ENCODE measurements at places on chromosomes 7 and 10. TPM values are rescaled to one million over a fixed set of nuclear protein-coding genes. Genes with fewer than 3 reads are reported as not detected.

DNA sequence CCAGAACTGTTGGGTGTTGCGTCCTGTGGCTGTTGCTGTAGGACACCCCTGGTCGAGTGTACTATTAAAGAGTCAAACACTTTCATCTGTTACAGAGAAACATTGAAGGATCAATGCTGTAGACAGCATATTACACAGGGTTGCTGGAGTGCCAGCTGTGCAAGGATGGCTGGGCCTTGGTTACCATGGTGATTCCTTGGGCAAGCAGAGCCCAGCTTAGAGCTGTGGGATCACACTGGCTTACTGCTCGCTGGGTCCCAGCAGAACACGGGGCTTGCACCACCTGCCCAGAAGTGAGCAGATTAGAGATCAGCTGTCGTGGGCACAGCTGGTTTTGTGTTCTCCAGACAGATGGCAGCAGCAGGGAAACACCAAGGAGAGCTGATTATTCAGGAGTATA is 76.0 kb downstream of the GPR141 start:
- no peak for DNase-seq

DNA sequence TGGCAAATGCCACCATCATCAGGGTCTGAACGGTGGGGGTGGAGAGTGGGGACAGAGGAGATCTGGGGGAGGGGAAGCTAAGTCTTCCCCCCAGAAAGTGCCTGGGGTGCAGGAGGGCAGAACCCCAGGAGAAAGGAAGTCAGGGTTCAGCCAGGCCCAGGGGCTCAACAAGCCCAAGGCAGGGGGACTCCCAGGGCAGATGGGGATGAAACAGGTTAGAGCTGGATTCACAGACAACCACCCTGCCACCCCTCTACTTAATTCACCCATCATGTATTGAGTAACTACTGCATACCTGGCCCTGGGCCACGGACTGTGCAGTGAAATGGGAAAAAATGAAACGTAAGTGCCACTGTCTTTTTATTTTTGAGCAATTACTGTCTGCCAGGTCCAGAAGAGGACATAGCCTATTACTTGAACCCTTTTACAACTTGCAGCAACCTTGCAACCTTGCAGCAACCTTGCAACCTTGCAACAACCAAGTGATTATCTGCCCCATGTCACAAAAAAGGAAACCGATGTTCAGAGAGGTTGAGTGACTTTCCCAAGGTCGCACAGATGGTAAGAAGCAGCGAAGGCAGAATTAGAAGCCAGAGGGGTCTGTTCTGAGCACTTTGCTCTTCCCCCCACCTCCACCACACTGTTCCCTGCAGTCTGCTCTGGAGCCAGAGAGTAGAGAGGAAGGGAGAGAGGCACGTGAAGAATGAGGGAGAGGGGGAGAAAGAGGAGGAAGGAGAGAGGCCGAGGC is 4.8 kb downstream of the ELN start:
- no peak for DNase-seq

DNA sequence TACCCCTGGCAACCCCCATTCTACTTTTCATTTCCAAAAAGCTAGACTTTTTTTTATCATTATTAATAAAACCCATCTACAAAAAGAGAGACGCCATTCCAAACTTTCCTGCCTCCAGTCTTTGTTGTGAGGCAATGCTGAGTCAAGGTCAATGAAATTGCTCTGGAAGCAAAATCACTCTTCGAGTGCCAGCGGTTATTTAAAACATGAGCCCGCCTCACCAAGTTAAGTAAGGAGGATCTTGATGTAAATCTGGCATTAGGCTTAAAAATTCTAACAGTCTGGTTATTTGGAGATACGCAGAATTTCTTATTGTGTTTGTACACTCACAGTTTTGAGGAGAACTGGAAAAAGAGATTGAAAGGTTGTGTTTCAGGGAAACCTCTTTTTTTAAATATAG is 1196.3 kb downstream of the TYW1 start:
- DNase-seq = no peak

- DNase-seq = no peak
Measured at GRCh38 chr7:5630670-5631069, 150.8 kb downstream of the RNF216 start.

- peak; percentile 37 for DNase-seq
Measured at GRCh38 chr10:22684699-22685098, 29.7 kb downstream of the PIP4K2A start.

DNA sequence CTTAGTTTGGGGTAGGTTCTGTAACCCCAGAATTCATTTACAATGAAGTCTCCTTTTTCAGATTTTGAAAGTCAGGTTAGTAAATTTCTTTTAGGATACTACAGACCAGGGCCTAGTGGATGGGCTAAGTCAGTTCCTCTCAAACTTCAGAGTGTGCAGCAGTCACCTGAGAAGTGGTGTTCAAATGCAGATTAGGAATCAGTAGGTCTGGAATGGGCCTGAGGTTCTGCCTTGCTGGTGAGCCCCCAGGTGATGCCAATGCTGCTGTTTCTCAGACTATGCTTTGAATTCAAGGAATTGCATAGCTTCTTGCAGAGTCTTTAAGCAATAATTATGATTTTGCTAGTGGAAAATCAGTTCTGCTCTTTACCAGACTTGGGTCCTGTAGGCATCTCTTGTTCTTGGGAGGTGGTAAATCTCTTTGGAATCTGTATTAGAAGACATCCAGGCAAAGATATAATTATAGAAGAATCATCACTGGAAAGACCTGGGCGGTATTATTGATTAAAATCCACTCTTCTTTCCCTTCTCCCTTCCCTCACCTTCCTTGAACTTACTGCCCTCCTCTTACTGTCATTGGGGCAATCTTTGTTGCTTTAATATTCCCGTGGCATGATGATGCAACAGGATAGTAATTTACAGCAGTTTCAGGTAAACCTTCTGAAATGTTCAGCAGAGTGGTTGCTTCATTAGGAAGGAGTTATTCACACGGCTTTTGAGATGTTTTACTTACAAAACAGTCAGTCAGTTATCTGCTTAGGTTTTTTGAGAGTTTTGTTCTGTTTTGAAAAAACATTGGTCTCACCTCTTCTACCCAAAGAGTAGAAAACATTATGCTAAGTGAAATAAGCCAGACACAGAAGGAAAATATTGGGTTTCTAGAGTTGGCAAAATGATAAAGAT is 87.2 kb downstream of the NRF1 start:
- DNase-seq = no peak

DNA sequence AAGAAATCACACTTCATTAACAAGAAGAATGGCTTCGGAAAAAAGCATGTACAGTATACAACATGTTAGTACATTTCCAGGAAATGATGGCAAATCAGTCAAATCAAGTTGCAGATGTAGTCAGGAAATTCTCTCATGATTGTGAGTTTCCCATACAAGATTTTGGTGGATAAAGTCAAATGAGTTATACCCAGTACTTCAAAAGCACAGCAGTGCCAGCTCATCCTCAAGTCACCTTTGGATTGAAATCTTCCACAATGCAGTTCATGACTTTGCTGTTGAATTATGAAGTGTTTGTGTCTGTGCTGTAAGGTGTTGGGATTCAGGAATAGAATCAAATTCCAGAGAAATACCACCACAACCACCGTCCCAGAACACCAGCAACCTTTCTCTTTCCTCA is 301.3 kb upstream of the BMPER start:
- no peak for DNase-seq

The PLAC9 gene
- total RNA-seq = not detected

The VPS37D gene
- total RNA-seq = 0.73 TPM

The LGI1 gene
- not detected for total RNA-seq

The LRRC18 gene
- total RNA-seq = not detected

All from HT-29 (cell line).